ENCODE measurements at places on chromosomes 1 and 21.

DNA sequence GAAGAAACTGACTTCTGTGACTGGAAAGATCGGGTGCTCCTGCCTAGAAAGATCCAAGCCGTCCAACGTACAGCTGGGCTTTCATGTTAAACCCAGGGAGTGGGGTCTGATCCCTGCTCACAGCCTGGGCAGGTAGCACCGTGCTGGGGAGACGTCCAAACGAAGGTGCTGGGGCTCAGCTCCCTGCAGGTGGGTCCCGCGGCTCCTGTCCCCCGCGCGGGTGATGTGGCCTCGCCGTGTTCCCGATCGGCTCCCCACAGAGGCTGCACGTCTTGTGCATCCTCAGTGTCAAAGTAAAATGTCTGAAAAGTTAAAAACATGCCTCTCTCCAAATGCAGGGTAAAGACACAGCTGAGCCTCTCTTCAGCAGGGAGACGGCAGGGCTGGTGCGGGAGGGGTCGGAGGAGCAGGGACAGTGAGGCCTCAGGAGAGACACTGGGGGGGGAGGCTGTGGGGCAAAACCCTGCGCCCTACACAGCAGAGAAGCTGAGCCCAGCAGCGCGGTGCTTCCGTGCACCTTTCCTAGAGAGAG lies 40.1 kb upstream of the COL6A2 start:
- no peak for DNase-seq

DNA sequence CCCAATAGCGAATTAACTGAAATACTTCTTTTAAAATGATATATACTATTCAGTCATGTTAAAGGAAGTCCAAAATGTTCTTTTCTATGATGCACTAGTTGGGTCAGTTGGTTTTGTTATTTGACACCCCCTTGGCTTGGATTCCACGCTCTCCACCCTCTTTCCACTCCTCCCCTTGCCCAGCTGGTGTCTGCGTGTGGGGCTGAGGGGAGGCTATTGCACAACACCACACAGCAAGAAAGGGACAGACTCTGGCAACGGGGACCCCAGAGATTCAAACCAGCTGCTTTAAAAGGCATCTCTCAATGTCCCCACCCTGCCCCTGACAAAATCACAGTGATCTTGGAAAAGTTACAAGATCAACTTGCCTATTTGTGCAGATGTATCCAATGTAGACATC lies 394.3 kb downstream of the TGFB2 start:
- no peak for DNase-seq

DNA sequence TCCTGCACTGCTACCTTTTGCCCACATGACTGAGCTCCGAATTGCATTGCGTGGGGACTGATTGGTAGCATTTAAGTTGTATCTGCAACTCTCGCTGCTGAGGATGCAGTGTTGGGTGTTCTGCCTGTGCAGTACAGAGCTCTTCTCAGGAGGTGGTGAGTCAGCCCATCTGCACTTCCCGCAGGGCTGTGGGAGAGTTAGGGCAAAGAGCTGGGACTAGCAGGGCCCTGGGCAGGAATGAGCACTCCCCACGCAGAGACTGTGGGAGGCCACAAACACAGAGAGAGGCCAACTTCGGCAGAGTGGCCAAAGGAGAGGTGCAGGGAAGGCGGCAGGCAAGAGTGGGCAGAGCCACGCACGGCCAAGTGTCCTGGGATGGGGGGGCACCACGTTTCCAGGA lies 244.7 kb downstream of the SIPA1L2 start:
- DNase-seq, result no peak

- no peak for DNase-seq
Observed at GRCh38 chr1:212045981-212046380, 10.4 kb downstream of the DTL start.

DNA sequence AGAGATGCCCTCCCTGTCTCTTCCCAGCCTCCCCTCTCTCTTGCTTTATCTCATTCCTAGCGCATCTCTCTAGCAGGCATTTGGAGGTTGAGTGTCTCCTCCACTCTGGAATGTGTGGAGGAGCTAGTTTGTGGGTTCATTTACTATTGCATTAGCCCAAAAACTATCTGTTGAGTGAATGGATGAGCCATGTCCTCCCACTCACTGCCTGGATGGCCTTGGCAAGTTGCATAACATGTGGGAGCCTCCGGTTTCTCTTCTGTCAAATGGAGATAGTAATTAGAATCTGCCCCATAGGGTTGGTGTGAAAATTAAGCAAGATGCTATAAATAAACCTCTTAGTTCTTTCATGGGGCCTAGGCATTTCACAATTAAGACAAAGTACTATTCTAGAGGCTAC lies 181.8 kb downstream of the KAZN start:
- DNase-seq, result no peak

DNA sequence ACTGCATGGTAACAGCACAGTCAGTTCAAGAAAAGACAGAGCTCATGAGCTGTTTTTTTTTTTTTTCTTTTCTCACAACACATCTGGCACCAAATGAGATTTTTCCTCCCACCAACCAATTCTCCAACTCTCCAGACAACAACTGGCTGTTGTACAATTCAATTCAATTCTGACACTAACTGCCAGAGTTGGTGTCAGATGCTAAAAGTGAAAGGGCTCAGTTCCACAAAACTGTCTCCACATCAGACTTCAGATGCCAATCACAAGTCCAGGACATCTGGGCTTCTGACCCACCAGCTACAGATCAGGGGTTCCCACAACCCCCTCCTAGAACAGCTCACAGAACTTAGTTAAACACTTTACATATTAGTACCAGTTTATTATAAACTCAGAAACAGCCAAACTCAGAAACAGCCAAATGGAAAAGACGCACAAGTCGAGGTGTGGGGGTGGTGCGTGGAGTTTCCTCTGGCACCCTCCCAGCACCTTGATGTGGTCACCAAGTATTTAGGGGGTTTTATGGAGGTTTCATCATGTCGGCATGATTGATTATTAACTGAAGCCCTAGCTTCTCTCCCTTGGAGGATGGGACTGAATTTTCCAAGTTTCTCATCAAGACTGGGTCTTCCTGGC lies 39.2 kb upstream of the LRRC8D start:
- DNase-seq, result no peak

DNA sequence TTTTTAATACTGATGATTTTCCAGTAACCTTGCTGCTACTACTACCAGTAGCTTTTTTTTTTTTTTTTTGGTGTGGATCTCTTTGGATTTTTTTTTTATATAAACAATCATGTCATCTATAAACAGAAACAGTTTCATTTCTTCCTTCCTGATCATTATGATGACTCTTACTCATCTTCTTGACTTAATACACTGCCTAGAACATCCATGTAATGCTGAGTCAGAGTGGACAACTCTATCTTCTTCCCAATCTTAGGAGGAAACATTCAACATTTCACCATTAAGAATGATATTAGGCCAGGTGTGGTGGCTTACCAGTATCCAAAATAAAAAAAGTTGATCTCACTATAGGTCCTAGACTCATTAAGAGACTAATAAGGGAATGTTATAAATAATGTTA lies 69.1 kb downstream of the RUSC1 start:
- no peak for DNase-seq

DNA sequence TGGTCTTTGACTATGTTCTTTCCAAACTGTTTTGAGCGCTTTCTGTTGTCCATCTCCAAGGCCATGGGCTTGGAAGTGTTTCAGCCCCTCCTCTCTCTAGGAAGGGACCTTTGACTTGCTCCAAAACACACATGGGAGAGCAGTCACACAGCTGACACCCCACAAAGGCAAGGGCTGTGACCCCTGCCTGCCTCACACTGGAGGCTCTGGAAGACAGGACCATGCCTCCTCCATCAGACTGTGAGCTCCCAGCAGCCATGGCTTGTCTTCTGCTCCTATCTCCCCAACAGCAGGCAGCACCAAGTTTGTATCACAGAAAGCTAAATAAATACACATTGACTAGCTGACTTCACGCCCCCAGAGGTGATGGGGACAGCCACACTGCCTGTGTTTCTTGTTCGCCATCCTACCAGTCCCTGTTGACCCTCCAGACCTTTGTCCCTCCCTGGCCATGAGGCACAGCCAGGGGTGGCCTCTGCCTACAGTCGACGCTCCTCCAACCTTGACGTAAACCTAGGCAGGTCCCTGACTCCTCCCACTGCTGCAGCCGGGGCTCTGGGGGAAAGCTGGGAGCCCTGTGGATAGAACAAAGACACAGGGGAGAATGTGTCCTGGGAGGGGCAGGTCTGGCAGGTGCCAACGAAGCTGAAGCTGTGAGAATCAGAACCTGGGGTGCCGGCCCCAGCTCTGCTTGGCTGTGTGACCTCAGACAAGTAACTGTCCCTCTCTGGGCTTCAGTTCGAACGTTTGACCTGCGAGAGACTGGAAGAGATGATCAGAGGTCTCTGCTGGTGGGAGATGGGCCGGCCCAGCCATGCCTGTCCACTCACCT lies 4.8 kb downstream of the PLA2G2F start:
- no peak for DNase-seq

DNA sequence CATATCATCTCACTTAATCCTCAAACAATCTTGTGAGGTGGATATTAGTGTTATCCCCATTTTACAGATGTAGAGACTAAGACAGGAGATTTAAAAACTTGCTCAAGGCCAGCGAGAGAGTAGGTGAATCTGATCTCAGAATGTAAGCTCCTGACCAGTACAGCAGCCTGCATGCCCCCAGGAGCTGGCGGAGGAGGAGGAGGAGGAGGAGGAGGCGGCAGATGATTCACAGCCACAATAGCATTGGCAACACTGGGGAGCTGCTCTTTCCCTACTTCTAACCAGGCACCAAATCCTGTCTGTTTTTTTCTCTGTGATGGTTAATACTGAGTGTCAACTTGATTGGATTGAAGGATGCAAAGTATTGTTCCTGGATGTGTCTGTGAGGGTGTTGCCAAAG lies 243.2 kb downstream of the ATG4C start:
- DNase-seq, result no peak

GRCh38 chr1:19210772-19211549 lies 895 bp upstream of the UBR4 start:
- DNase-seq, result peak; percentile 25

GRCh38 chr1:113905435-113905861 lies 322 bp downstream of the DCLRE1B start:
- no peak for DNase-seq

DNA sequence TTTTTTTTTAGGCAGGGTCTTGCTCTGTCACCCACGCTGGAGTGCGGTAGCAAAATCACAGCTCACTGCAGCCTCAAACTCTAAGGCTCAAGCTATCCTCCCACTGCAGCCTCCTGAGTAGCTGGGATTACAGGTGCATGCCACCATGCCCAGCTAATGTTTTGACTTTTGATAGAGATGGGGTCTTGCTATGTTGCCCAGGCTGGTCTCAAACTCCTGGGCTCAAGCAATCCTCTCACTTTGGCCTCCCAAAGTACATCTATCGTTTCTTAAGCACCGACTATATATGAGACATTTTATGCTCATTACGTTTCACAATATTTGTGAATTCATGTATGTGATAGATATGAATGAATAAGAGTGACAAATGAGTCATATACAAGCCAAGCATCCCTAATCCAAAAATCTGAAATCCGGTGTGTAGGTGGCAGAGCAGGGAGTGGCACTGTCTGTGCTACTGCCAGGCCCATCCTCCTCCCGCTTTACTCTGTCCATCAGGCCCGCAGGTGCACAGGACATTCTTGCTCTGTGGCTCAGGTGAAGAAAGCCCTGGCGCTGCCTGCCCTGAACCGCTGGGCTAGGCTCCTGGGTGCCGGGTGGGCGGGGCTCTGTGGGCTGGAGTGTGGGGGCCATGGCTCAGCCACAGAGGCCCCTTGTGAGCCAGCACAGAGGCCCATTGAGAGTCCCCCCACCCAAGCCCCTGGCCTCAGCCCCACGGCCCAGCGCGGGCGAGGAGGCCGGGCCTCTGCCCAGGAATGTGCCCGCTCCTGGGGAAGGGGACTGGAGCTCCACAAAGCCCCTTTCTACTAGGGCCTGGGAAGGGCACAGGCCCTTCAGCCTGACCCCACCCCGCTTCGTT lies 45.3 kb downstream of the HSPG2 start:
- DNase-seq, result no peak

GRCh38 chr1:41493117-41493536 lies 8.6 kb upstream of the EDN2 start:
- no peak for DNase-seq

GRCh38 chr1:60584371-60584770 lies 498.0 kb upstream of the NFIA start:
- no peak for DNase-seq

DNA sequence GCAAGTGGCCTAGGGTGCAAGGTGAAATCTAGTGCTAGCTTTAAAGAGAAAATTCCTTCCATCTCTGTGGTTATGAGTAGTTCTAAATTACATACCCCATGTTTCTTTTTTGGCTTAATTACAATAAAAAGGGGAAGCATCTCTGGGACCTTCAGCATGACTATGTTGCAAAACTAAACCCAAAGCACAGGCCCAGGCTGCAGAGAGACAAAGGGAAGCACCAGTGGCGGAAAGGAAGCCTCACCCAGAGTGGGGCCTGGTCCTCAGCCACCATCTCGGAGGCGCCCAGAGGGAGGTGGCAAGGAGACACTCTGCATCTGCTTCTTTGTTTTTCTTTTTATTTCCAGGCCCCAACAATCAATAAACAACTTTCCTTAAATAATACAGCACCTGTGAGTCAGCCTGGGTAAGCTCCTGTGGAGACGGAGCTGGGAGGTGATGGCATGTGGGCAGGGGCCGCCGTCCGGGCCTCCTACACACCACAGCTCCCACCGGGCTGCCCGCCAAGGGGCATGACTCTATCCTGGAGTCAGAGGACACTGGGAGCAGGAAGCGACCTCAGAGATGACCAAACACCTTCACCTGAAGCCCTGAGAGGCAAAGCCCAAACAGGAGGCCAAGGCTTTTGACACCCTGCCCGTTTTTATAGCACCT lies 21.7 kb downstream of the ITPKB start:
- DNase-seq, result no peak

DNA sequence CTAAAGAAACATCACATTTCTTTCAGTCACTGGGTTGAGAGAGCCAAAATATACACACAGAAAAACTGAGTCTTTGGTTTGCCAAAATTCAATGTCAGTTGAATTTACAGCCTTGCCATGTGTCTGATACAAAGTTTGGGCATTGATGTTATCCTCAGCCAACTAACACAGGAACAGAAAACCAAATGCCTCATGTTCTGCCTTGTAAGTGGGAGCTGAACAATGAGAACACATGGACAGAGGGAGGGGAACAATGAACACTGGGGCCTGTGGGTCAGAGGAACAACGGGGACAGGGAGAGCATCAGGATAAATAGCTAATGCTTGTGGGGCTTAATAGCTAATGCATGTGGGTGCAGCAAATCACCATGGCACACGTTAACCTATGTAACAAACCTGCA lies 39.6 kb upstream of the C21orf91 start:
- DNase-seq, result no peak

DNA sequence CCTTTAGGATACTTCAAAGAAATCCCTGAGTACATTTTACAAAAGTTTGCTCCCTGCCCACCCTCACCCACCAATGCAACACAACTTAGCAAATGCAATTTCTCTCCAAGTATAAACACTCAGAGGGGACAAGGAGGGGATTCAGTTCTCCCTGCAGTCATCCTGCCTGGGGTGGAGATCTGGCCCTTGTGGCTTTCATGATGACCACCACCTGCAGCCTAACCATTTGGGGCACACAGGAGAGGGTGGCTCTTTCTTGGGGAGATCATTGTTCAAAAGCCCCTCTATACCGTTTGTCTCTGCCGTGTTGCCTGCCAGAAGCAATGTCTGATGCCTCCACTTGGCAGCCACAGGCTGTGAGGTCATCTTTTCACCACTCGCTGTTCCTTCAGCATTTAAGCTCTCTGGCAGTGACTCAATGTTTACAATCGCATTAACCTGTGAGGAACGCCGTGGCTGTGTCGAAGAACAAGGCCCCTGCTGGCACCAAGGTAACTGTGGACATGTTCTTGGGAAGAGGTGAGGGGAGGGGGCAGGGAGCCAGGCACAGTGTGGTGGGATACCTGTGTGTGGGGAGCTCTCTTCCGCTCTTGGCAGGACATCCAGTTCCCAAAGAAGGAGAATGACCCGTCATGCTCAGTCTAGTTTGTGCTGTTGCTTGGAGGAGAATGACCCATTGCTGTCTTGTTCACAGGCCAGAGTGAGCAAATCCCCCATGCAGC lies 103.9 kb upstream of the DUSP10 start:
- no peak for DNase-seq
